IMR-90 (cell line): ENCODE measurements at places on chromosomes 4 and X.

DNA sequence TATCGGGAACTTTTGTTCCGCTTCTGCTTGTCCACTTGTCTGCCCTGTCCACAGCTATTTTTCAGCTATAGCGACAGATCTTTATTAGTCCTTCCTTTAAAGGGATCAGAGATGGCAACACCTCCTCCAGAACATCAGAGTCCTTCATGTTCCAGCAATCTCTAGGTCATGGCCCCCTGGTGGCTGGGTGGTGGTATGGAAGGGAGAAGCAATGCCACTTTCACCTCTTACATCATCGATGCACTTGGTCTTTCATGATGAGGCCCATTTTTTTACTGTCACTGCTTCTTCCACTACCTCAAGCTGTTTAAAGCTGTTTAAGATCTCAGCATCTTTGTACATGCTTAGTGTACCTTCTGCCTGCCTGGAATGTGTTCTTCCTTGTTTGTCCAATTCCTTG is 106.7 kb downstream of the ARHGAP6 start:
- DNase-seq: no peak

GRCh38 chr4:8912506-8912905 is 40.9 kb upstream of the HMX1 start:
- DNase-seq: no peak

DNA sequence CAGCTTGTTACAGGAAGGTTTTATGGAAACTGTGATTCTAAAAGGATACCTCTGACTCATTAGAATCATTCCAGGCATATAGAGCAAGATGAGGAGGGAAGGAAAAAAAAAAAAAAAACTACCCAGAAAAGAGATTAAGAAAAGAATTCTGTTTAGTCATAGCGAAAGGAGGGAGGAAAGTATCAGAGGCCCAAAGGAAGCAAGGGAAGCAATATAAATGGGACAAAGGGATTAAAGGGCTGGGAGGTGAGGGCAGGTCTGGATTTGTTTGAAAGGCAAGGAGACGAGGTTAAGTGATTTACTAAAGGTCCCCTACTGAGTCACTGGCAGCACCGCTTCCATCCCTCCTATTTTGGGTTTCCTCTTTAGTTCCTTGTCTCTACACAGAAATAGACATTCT is 88.6 kb upstream of the IL1RAPL1 start:
- peak; percentile 47 for DNase-seq

DNA sequence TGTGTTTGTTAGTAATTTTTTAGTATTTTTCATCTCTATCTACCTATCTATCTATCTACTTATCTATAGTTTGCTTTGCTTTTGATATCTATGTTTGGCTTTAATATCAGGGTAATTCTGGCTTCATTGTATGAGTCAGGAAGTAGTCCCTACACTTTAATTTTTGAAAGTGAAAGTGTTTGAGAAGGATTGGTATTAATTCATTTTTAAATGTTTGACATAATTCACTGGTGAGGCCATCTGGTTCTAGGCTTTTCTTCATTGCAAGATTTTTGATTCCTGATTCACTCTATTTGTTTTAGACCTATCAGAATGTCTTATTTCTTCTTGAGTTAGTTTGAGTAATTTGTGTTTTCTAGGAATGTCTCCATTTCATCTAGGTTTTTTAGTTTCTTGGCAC is 20.2 kb upstream of the TCP11X2 start:
- DNase-seq: peak; percentile 16

DNA sequence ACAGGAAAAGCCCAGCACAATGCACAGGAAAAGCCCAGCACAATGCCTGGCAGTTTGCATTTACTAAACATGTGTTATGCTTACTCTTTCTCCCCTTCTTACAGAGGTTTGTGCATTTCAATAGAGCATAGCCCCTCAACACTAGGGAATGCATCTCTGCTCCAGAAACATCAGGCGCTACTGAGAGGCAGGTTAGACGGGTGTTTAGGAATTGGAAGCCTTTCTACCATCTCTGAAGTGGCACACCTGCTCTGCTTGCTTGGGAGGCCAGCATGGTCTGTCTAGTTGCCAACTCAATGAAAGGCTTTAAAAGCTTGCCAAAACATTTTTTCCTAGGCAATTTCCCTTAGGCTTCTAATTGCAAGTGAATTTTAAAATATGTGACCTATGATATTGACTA is 55.7 kb downstream of the GRID2 start:
- no peak for DNase-seq

GRCh38 chr4:182975806-182976205 is 58.6 kb upstream of the DCTD start:
- DNase-seq: peak; percentile 90

GRCh38 chr4:5048721-5049120 is 2.6 kb upstream of the STK32B start:
- no peak for DNase-seq

- peak; percentile 68 for DNase-seq
Measured at GRCh38 chr4:80322716-80323115, 12.8 kb upstream of the CFAP299 start.

- peak; percentile 22 for DNase-seq
Measured at GRCh38 chrX:123590842-123591486, 141.9 kb downstream of the THOC2 start.

GRCh38 chr4:150799207-150799606 is 215.9 kb downstream of the LRBA start:
- DNase-seq: no peak

DNA sequence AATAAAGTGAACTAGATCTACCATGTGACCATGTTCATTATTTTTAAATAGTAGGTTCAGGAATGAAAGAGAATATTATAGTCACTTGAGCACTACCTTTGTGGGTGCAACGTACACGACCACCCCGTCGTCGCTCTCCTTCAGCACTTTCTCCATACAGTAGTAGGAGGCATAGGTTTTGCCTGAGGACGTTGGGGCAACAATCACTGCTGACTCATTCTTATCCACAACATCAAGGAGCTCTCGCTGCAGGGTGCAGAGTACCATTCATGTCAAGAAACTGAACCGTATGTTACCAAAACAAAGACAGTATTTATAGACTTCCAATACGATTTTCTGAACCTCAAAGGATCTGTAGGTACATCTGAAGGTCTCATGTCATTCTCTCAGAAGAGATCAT is 44.7 kb downstream of the DDX60 start:
- DNase-seq: no peak

DNA sequence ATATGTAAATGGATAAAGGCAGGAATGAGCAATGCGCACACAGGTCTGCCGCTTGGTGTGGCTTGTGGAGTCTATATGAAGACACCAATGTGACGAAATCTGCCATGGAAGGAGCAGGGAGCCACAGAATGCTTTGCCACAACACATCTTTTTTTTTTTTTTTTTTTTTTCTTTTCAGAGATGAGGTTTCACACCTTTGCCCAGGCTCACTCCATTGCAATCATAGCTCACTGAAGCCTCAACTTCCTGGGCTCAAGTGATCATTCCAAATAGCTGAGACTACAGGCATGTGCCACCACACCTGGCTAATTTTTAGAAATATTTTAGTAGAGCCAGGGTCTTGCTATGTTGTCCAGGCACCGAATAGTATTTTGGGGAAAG is 17.4 kb upstream of the SLC34A2 start:
- no peak for DNase-seq

DNA sequence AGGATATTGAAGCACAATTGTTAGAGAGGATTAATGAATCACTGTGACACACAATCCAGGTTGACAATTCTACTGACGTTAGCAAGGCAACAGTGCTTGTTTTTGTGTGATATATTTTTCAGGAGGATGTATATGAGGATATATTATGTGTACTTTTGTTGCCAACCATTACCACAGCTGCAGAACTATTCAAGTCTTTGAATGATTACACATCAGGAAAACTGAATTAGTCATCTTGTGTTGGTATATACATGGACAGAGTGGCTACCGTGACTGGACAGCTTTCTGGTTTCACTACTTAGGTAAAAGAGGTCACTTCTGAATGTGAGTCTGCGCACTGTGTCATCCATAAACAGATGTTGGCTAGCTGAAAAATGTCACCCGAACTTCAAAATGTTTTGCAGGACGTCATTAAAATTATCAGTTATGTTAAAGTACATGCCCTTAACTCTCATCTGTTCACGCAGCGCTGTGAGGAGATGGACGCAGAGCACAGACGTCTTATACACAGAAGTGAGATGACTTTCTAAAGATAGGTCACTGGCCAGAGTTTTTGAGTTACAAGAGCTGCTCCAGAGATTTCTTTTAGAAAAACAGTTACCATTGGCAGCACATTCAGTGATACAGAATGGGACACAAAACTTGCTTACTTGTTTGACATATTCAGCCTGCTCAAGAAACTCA is 69.0 kb downstream of the MRPL1 start:
- peak; percentile 91 for DNase-seq

DNA sequence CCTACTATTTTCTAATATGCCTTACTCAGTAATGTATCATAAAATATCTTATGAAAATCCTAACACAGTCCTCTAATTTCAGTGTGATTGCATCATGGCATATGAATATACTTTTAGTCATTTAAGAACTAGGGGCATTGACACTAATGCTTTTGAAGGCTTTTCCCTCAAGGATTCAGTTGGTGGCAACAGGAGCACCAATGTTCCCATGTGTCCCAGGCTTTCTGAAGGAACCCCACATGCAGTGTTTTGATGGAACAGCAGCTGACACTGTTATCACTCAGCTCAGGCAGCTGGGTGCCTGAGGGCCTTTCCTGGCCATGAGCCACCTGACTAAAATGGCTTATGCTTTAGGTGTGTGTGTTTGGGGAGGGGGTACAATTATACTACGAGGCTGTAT is 348.3 kb downstream of the ARHGAP24 start:
- peak; percentile 62 for DNase-seq

DNA sequence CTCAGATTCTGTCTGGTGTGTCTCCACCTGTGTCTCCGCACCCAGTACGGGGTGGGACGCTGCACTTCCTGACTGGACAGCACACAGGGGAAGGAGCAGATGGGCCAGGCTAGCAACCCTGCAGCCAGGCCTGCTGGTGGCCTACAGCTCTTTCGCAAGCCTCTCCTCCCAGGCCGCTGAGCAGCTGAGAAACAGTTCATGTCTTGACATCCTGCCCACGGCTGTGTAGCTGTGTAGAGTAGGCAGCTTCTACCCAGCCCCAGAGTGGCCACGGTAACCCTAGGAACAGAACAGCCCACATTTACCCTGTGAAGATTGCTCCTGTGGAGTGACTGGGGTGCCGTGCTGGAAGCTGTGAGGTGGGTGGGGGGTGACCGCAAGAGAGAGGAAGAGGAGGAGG is 38.9 kb downstream of the CCNQ start:
- peak; percentile 2 for DNase-seq

DNA sequence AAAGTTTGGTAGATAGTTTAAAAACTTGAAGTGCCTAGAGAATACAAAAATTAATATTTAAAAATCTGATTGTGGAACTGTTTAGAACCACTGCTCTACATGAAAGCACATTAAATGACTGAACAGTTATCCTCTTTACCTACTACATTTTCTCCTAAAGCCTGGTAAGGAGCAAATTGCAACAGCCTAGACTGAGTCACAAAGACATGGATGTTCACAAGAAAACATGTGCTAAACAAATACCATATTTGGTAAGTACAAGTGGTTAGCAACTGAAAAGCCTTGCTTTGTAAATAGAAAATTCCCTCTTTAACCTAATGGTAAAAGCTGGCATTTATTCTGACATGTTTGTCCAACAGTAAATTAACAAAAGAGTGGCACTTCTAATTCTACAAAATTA is 203.1 kb downstream of the FBXO8 start:
- DNase-seq: peak; percentile 9

GRCh38 chr4:53040459-53040815 is 178.3 kb downstream of the RASL11B start:
- peak; percentile 70 for DNase-seq

DNA sequence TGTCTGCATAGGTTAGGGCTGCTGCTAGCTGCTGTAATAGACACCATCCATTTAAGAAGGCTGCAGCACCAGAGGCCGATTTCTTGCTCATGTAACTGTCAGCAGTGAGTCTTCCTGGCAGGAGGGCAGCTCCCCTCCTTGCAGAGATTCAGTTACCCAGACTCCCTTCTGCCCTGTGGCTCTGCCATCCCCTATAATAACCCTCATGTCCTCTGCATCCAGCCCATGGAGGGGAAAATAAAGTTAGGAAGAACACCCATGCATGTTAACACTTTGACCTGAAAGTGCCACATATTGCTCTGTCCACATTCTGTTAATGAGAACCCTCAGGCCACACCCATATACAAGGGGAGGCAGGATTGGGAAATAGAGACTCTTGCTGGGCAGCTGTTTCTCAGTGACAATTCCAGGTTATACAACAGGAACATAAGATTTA is 5.4 kb downstream of the STBD1 start:
- no peak for DNase-seq

DNA sequence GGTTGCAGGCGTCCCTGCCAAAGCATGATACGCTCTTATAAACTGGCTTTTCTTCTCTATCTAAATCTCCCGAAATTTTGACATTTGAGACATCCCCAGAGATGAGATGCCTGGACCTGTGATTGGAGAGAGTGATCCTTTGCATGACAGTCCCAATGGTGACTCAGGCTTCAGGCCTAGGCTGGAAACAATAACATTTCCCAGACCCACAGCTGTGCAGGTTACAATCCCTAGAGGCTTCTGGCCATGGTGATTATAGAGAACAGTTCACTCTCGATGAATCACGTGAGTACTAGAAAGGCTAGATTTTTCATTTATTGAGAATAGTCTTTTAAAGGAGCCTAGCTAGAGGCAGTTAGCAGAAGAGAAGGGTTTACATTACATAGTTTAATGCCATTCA is 75.9 kb downstream of the SPATA18 start:
- DNase-seq: peak; percentile 8

GRCh38 chrX:103687073-103687695 is 685 bp upstream of the MORF4L2 start:
- peak; percentile 76 for DNase-seq

- DNase-seq: peak; percentile 30
Measured at GRCh38 chrX:13864264-13864663, 47.4 kb upstream of the GPM6B start.

DNA sequence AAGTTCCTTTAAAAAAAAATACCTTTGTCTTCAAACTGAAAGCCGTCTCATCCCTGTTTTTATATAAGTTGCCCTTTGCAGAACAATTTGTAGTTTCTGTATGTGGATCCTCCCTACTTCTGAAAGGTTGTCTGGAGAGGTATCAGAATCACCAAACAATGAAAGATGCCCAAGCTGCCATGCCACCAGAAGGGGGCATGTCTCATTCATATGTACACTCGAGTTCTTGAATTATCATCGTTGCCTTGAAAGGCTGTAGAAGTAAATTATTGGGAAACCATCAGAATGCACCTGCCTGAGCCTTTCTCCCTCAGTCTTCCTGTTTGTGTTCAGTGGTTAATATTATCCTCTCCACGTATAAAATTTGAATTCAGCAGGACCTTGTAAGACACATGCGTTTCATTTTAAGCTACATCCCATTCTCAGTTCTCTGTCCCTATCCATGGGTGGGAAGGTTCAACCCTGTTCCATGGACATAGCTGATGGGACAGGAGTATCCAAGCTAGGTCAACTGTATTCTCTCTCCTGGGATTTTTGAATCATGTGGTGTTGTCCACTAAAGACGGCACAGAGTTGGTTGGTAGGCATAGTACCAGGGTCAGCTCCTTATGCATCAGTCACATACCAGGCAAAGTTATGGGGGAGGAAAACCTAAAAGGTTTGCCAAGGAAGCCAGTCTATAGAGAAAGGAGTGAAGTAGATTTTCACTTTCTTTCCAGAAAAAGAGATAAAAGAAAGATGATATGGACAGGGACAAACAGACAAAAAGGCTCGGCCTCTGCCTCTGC is 24.0 kb downstream of the GALNT7 start:
- no peak for DNase-seq

GRCh38 chr4:153209410-153209809 is 5.2 kb downstream of the TRIM2 start:
- DNase-seq: no peak

- DNase-seq: peak; percentile 33
Measured at GRCh38 chr4:52956691-52957090, 94.6 kb downstream of the RASL11B start.

- no peak for DNase-seq
Measured at GRCh38 chrX:45868425-45868824, 667.7 kb upstream of the DIPK2B start.
